ENCODE measurements at places on chromosomes 3 and 15.

DNA sequence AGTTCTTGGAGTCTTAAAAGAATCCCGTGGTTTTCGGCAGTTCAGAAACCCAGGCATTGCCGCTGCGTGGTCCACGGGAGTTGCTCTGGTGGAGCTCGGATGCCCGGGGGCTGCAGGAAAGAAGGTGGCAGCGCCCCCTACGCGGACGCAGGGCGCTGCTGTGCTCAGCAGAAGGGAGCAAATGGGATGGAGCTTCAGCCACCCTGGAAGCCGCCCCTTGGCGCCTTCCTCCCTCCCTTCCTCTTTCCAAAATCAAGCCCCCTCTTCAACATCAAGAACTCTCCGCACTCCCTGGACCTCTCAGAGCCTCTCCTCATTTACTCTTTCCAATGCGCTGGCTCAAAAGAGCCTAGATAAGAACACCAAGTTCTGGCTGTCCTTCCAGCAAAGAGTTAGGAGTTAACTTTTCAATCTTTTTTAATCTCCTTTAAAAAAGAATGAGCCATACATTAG, 880 bp upstream of the CHRNA7 start:
- peak; percentile 8 for DNase-seq

- DNase-seq: peak; percentile 95
These were observed 558.7 kb upstream of the KCNMB2 start for GRCh38 chr3:177977381-177978158.

- no peak for DNase-seq
These were observed 47.7 kb upstream of the ANKRD28 start for GRCh38 chr3:15845475-15845874.

GRCh38 chr3:16145176-16145575, 29.3 kb upstream of the GALNT15 start:
- no peak for DNase-seq

DNA sequence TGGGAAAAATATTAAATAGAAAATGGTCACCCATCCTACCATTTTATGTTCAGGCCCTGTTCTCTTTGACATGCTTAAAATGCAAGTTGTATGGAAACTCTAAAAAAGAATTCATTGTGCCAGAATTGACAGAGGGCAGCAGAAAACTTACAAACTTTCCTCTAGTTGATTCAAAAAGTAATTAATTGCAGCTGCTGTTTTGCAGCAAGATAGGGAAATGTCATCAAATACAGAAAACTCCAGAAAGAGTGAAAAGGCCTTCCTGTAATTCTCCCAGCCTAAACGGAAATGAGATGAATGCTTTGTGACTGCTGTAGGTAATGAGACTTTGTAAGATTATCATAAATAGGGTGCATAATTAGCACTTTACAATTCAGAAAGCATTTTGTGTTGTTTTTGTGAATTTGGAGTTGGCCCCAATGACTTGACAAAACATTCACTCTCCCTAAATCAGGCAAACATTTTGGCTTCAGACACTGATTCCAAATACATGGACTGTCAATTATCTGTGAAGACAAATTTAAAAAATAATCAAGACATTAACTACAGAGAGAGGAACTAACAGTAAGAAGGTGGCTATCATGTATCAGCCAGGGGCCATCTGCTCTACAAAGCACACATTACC, 861.8 kb downstream of the SQOR start:
- DNase-seq: no peak
